ENCODE measurements at places on chromosomes 6 and 20.

DNA sequence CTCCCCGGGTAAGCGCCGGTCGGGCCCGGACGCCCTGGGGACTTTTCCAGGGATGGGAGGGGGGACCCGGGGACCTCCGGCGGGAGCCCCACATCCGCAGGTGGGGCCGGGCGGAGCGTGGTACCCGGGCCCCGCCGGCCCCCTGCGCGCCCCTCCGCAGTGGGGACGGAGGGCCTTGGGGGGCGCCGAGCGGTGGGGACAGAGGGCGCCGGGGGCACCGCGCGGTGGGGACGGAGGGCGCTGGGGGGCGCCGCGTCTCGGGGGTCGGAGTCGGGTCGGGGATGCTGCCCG, 270 bp downstream of the PLEKHG1 start:
- DNase-seq, result no peak

DNA sequence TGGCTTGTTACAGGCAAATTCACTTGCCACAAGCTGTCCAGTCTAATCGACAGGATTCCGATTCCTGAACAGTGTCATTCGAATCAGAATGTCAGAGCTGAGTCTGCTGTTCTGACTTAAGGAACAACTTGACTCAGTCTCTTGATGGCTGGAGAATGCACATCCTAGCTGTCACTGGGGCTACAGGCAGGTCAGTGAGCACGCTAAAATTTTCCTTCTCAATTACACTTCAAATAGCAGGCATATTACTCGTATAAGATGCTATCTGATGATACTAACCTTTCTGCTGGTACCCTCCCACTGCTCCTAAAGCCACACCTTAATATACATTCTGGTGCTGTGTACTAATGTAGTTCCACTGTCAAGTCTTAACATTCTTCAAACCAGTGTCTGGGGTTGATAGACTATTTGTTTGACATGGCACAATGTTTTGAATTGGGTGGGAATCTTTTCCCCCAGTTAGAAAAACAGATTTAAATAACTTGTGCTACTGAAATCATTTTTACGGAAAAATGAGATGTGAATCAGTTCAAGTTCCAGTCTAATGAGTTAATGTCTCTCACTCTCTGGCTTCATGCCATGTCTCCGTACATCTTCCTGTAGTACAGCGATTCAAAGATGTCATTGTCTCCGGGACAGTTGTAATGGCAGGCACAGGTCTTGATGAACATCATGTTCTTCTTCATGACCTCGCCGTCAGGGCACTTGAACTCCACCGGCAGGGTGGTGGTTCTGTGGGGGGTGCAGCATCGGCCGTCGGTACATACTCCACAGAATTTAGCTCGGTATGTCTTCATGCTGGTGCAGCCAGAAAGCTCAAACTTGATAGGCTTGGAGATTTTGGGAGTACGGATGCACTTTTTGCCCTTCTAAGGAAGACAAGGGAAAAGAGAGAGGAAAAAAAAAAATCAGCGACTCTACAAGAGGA, 2.2 kb downstream of the CCN2 start:
- no peak for DNase-seq

- DNase-seq, result peak; percentile 65
Measured at GRCh38 chr6:111478749-111479148, 4.3 kb downstream of the REV3L start.

DNA sequence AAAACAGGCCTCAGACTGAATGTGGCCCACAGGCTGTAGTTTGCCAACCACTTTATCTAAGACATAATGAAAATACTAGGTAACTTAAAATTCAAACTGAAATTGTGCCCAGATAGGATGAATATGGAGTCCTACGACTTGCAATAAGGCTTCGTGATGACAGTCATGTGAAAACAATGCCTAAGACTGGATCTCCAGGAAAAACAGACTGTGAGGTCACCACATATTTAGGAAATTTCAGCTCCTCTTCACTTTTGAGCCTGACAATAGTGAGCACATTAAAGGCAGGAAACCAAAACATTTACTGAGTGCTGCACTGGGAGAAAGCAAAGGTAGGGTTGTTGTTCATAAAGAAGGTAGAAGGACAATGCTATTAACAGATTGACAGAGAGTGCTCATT, 50.0 kb downstream of the RTN4IP1 start:
- DNase-seq, result no peak

DNA sequence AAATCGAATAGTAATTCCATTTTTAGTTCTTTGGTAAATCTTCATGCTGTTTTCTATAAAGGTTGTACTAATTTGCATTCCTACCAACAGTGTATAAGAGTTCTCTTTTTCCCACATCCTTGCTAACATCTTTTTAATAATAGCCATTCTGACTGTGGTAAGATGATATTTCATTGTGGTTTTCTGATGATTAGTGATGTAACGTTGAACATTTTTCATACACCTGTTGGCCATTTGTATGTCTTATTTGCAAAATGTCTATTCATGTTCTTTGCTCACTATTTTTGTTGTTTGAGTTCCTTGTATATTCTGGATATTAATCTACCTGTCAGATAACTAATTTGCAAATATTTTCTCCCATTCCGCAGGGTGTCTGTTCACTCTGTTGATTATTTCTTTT, 64.5 kb downstream of the LIN28B start:
- no peak for DNase-seq

DNA sequence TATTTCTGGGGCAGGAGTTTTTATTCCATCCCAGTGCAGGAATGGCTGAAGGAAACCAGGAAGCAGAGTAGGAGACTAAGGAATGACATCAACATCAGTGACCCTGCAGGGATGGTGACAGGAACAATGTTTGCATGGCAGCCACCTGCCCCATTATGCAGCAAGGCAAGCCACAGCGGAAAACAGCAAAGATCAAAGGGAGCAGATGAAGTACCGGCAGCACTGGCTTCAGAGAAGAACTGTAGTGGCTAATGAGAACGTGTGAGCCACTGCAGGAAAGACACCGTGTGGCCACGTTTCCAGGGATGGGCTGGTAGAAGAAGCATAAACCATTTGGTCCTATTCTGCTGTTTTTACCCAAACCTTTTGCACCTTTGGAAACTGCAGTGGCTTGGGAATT, 52.9 kb upstream of the TAB2 start:
- DNase-seq, result no peak

GRCh38 chr6:137309078-137309762, 90.0 kb upstream of the IFNGR1 start:
- no peak for DNase-seq

DNA sequence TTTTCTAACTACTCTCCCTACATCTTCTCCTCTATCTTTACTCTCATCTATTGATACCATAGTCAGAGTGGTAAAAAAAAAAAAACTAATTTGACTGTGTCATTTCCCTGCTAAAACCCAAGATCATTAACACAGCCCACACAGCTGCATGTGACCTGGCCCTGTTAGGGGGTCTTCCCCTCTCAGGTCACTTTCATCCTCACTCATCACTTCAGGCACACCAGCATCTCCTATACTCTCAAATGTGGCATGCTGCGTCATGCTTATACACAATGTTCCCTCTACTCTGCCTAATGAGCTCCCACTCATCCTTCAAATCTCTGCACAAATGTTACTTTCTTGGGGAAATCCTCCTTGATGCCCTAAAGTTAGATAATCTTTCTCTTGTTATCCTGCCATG, 86.8 kb downstream of the CDK19 start:
- DNase-seq, result no peak

DNA sequence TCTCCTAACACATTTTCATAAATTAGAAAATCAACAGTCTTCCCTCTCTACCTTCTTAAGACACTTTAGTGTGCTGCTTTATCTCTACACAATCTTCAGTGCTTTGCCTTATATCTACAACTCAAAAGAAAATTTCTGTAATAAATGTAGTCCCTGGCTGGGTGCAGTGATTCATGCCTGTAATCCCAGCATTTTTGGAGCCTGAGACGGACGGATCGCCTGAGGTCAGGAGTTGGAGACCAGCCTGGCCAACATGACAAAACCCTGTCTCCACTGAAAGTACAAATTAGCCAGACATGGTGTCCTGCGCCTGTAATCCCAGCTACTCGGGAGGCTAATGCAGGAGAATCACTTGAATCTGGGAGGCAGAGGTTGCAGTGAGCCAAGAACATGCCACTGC, 9.7 kb upstream of the EDN1 start:
- no peak for DNase-seq

DNA sequence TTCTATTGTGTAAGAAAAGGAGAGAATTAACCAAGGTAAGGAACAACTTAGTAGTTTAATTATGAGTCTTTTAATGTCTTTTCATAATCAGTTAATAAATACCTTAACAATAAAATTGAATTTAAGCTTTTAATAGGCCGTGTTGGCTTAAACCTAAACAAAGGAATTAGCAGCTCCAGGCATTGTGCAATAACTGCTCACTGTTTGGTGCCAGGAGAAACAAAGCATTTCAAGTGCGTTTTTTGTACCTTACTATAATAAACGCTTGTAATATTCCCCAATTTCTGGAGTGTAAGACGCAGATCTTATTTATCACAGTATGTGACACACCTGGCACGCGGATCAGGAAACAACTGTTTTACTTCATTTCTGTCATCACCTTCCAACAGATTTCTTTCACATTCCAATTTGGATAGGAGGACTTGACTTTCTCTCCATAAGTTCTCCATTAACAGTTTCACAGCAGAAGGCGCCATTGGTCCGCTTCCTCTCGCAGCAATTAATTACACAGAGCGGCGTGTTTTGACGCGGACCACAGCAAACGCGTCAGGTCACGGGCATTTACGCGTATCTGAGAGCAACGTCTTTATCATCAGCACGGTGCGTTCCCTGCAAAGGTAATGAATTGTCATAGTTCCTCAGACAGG, 335.8 kb upstream of the NT5E start:
- no peak for DNase-seq

GRCh38 chr6:66796987-66797386, 1090.0 kb upstream of the EYS start:
- DNase-seq, result no peak

DNA sequence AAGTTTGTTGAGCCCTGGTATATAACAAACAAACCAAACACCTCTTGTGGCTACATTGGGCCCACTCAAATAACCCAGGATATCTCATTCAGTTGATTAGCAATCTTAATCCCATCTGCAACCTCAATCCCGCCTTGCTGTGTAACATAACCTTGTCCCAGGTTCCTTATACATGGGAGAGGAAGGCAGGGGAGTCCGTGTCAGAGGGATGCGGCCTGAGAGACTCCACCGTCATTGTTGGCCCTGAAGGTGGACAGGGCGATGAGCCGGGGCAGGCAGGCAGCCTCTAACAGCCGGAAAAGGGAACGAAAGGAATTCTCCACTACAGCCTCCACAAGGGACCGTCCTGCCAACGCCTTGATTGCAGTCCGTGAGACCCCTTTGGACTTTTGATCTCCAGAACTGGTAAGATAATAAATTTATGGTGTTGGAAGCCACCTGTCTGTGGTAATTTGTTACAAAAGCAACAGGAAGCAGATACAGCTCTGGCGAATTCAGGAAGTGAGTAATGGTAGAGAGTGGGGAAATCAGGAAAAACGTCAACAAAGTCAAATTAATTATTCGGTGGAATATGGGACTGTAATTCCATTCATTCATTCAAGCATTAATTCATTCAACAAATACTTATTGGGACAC, 124.5 kb upstream of the SALL4 start:
- DNase-seq, result no peak

GRCh38 chr6:67889682-67889995, 745.4 kb upstream of the ADGRB3 start:
- DNase-seq, result no peak

- no peak for DNase-seq
Measured at GRCh38 chr6:24891004-24891403, 44.8 kb downstream of the RIPOR2 start.

DNA sequence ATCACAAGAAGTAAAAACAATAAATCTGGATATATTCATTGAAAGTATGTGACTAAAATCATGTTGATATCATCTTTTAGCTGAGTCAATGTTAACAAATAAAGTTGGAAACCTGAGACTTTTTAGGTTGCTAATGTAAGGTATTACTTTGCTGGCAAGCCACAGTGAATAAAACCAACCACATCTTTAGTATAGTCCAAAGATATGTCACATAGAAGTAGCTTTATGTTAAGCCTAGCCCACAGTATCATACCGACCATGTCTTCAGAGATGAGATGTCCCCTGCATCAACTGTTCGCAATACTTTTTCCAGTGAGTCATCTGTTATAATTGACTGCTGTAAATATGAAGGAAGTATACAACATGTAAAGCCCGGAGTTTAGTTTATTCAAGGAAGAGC, 107.6 kb upstream of the MCHR2 start:
- DNase-seq, result no peak

DNA sequence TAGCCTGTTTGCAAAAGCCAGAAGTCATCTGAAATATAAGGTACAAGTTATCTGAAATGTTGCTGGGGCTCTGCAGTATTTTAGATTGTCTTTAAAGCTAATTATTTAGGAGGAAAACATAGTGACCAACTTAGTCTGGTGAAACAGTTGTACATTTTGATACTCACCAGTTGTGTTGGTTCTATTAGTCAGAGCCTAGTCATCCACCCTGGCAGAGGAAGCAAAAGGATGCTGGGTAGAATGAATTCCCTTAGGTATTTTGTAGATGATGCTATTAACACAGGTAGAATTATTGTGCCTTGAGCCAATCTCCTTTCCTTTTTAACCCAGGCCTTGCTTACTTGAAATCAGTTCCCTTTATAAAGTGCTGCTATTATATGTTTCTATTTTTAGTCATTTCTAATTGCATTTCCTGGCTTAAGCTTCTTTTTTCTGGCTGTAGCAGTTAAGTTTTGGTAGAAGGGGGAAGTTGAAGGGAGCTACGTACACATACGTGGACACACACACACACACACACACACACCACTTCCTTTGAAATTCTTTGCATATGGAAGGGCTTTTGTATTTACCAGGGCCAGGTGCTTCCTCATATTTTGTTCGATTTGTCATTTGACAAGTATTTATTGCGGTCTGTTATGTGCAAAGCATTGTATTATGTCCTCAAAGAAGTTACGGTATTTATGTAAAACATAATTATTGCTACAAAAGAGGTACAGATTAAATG, 82.4 kb downstream of the RTN4IP1 start:
- DNase-seq, result no peak

DNA sequence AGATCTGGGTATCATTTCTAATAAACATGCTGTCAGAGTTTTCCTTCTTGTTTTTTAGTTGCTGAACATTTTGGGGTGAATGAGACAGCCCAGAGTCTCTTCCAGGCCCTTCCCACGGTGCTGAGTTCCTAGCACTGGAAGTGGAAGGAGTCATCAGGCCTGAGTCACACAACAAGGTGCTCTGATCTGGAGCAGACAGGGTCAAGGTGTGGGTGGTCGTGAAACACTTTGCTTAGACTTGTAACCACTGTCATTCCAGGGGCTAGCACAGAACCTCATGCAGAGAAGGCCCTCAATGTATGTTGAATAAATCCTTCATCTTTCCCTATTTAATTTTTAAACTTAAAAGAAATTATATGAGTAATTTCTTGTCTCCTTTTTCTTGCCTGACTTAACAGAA, 60.6 kb downstream of the TXLNB start:
- no peak for DNase-seq

- no peak for DNase-seq
Measured at GRCh38 chr20:23212464-23212995, 126.4 kb upstream of the CD93 start.

- DNase-seq, result no peak
Measured at GRCh38 chr6:1735239-1735803, 125.6 kb downstream of the FOXC1 start.
